Ovary (tissue), 10 donors: ENCODE measurements at places on chromosomes 1 and 21. TPM values are rescaled to one million over a fixed set of nuclear protein-coding genes. Genes with fewer than 3 reads are reported as not detected.

The PDE9A gene
- total RNA-seq, result 11.0 TPM

The CELA2B gene
- 0.36 TPM for total RNA-seq

The HCRTR1 gene
- total RNA-seq, result not detected

The PTAFR gene
- 0.88 TPM for total RNA-seq

The CASZ1 gene
- total RNA-seq, result 10.9 TPM

The EFNA1 gene
- 51.6 TPM for total RNA-seq

The METTL25B gene
- total RNA-seq, result 39.6 TPM

The RPTN gene
- total RNA-seq, result not detected

The VN1R5 gene
- total RNA-seq, result not detected

The ABCA4 gene
- total RNA-seq, result 0.35 TPM

The ECM1 gene
- 6.8 TPM for total RNA-seq

The CD53 gene
- total RNA-seq, result 22.1 TPM

The ATP6V1G3 gene
- total RNA-seq, result not detected

The ERICH3 gene
- 1.1 TPM for total RNA-seq

The MAP1LC3C gene
- total RNA-seq, result 4.8 TPM

The OPRD1 gene
- total RNA-seq, result not detected

The LEMD1 gene
- 0.43 TPM for total RNA-seq
